Panc1 (cell line): ENCODE measurements at places on chromosomes 1 and 21.

GRCh38 chr1:68485431-68486022 is 11.4 kb downstream of the DEPDC1 start:
- no peak overlapping the region for H3K27ac ChIP-seq
- no peaks in the 10 kb centered on the region for H3K27me3 ChIP-seq
- H3K4me1 ChIP-seq, result no peaks in the 10 kb centered on the region
- H3K4me3 ChIP-seq, result no peak overlapping the region
- peaks cover 80% of the 10 kb centered on the region for H3K36me3 ChIP-seq

DNA sequence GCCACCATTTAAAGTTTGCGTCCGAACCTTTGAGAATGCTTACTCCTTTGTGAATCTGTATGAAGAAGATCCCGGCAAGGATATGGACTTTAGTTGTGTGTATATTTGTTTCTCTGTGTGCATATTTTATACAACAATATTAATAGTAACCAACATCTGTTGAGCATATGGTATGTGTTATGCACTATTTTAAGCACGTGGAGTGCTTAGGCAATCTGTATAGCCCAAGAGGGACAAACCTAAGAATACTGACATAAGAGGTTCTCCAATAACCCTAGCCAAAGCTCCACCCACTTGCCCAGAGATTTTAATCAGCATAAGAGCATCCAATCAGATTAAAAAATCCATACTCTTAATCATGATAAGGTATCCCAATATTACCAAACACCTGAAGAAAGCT is 92.7 kb downstream of the MAB21L3 start:
- H3K36me3 ChIP-seq, result no peaks in the 10 kb centered on the region
- peaks cover 2% of the 10 kb centered on the region for H3K27me3 ChIP-seq
- H3K4me1 ChIP-seq, result no peaks in the 10 kb centered on the region
- no peak for DNase-seq
- H3K27ac ChIP-seq, result no peak overlapping the region

GRCh38 chr1:6239213-6239752 is 3.5 kb upstream of the ICMT start:
- peaks cover 3% of the 10 kb centered on the region for H3K4me1 ChIP-seq
- H3K27me3 ChIP-seq, result no peaks in the 10 kb centered on the region; the same call in 1 of the 2 replicates
- H3K36me3 ChIP-seq, result no peaks in the 10 kb centered on the region; the same call in 1 of the 2 replicates
- no peak overlapping the region for H3K27ac ChIP-seq
- H3K4me3 ChIP-seq, result no peak overlapping the region

GRCh38 chr1:207811920-207812720 is 60.3 kb downstream of the CD46 start:
- H3K36me3 ChIP-seq, result no peaks in the 10 kb centered on the region
- H3K27me3 ChIP-seq, result no peaks in the 10 kb centered on the region
- H3K4me3 ChIP-seq, result no peak overlapping the region
- DNase-seq, result no peak
- no peak overlapping the region for H3K27ac ChIP-seq
- no peaks in the 10 kb centered on the region for H3K4me1 ChIP-seq

DNA sequence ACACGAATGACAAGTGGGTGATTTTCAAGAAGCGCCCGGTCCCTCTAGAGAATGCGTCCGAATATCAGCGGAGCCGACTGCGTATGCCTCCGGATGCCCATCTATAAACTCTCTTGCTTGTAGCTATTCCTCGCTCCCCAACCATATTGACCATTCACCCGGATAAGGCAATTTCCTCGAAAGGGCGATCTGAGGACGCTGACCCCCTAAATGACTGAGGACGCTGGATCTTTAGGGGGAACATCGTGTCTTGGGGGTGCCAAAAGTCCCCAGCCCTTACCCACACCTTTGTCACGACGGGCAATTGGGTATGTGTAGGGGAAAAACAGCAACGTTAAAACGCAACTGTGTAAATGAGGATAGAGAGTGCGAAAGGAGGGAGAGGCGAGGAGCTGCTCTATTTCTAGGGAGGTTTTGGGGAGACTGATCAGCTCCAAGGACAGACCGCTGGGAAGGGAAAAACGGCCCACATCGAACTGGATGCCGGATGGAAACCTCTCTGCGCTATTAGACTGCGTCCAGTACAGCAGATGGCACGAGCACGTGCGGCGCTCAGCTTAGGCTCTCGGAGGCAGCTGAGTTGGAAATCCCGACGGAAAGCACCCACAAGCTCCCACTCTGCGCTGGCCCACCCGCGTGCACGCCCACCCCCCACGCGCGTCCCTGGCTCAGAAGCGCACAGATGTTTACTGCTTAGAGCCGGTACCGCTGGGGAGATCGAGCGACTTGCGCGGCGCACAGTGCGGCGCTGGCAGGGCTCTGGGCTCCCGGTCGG is 2.9 kb upstream of the PRRX1 start:
- H3K4me1 ChIP-seq, result no peaks in the 10 kb centered on the region
- no peak overlapping the region for H3K27ac ChIP-seq
- no peaks in the 10 kb centered on the region for H3K36me3 ChIP-seq
- no peak overlapping the region for H3K4me3 ChIP-seq
